Upper lobe of right lung (tissue), 1 donor: ENCODE measurements at places on chromosomes 4 and X. TPM values are rescaled to one million over a fixed set of nuclear protein-coding genes. Genes with fewer than 3 reads are reported as not detected.

Gene RBM46
- total RNA-seq, result not detected

Gene CXCL1
- 8.2 TPM for total RNA-seq

Gene POU4F2
- total RNA-seq, result not detected

Gene ARHGAP10
- 26.9 TPM for total RNA-seq

Gene ZCCHC13
- total RNA-seq, result not detected

Gene NDUFB11
- 57.4 TPM for total RNA-seq

Gene RPL34
- total RNA-seq, result 993 TPM

Gene CENPU
- total RNA-seq, result 1.7 TPM

Gene JAKMIP1
- 0.64 TPM for total RNA-seq

DNA sequence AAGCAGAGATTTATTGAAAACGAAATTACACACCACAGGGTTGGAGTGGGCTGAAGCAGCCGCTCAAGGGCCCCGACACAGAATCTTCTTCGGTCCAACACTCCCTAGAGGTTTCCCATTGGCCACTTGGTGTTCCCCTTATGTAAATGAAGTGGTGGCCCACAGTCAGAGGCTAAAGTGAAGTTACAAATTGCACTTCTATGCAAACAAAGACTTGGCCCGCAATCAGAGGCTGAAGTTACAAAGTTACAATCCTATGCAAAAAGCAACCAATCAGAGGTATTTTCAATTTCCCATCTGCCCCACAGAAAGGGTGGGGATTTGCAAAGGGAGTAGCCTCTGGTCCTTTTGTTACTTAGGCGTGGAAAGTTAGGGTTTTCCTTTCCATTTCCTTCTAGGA lies 35.7 kb upstream of the SLC25A43 start:
- H3K36me3 ChIP-seq, result no peaks in the 10 kb centered on the region
- DNase-seq, result no peak
- H3K4me1 ChIP-seq, result no peaks in the 10 kb centered on the region
- H3K4me3 ChIP-seq, result no peak overlapping the region
- H3K27ac ChIP-seq, result no peak overlapping the region
- H3K27me3 ChIP-seq, result no peaks in the 10 kb centered on the region

- H3K36me3 ChIP-seq, result no peaks in the 10 kb centered on the region
- H3K27me3 ChIP-seq, result no peaks in the 10 kb centered on the region
- DNase-seq, result no peak
- H3K4me1 ChIP-seq, result peaks cover 4% of the 10 kb centered on the region
- no peak overlapping the region for H3K4me3 ChIP-seq
- no peak overlapping the region for H3K27ac ChIP-seq
Measured at GRCh38 chr4:76747563-76747962, 150.4 kb downstream of the SOWAHB start.

- no peak for DNase-seq
- H3K4me3 ChIP-seq, result no peak overlapping the region
- no peaks in the 10 kb centered on the region for H3K36me3 ChIP-seq
- no peaks in the 10 kb centered on the region for H3K4me1 ChIP-seq
Measured at GRCh38 chr4:10205223-10205622, 88.6 kb upstream of the WDR1 start.

GRCh38 chr4:1474126-1475090 lies 68.2 kb upstream of the NKX1-1 start:
- no peaks in the 10 kb centered on the region for H3K36me3 ChIP-seq
- no peak overlapping the region for H3K27ac ChIP-seq
- H3K27me3 ChIP-seq, result peaks cover 30% of the 10 kb centered on the region
- peak; percentile 40 for DNase-seq

DNA sequence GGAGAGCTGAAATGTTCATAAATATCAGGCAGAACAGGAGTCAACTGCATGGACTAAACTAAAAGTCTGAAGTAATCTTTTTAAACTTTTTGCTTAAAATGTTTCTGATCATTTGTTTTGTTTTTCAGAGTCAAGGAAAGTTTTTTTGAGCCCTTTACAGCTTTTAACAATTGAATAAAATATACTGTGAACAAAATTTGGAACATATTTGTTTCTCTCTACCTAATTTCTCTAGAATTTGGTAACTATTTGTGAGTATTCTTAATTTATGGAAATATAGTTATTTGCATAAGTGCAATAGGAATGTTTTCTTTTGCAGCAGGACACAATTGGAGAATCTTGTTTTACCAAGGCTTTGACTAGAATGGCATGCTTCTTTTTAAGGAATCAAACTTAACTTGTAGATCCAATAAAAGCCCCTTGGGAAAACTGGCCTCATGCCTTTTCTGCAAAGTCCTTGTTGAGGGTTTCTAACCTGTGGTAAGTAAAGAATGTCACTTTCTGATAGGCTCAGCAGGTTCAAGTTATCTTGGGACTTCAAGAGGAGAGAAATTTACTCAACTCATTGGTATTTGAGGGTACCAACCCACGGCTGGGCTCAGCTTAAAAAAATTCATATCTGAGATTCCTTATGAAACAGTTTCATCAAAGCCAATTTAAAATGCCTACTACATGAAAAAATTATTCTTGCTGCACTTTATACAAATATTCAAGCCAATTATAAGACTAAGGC lies 91.5 kb downstream of the UPRT start:
- no peak overlapping the region for H3K27ac ChIP-seq
- H3K4me1 ChIP-seq, result no peaks in the 10 kb centered on the region
- no peak overlapping the region for H3K4me3 ChIP-seq
- no peaks in the 10 kb centered on the region for H3K27me3 ChIP-seq

GRCh38 chr4:2842687-2843262 lies 869 bp upstream of the ADD1 start:
- no peaks in the 10 kb centered on the region for H3K36me3 ChIP-seq
- H3K27ac ChIP-seq, result peak overlapping the region; percentile 97
- H3K4me1 ChIP-seq, result peaks cover 30% of the 10 kb centered on the region

GRCh38 chrX:31061091-31061490 lies 10.8 kb downstream of the FTHL17 start:
- H3K27ac ChIP-seq, result no peak overlapping the region
- H3K36me3 ChIP-seq, result no peaks in the 10 kb centered on the region
- no peaks in the 10 kb centered on the region for H3K27me3 ChIP-seq
- H3K4me1 ChIP-seq, result no peaks in the 10 kb centered on the region

DNA sequence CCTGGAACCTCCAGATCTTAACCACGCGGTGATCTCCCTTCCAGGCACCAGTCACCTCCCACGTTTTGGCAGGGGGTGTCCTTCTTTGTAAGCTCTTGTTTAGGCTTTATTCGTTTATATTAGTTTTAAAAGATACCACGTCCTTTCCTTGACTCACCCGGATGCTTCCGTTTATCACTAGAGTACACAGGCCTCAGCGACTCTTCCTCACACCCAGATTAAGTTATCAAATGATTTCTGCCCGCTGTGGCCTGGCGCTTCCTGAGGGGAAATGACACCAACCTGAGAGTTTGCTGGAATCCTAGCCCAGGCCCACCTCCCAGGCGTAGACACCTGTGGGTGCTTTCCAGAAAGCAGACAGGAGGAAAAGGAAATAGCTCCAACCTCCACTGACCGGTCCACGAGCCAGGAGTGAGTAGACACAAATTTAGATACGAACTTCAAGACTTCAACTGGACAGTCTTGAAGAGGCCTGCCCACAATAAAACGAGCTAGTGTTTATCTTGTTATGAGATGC lies 756 bp upstream of the ADAMTS3 start:
- H3K4me1 ChIP-seq, result peaks cover 6% of the 10 kb centered on the region
- peak overlapping the region; percentile 43 for H3K27ac ChIP-seq

GRCh38 chr4:161841759-161842158 lies 322.0 kb downstream of the FSTL5 start:
- DNase-seq, result no peak
- H3K27me3 ChIP-seq, result no peaks in the 10 kb centered on the region
- H3K27ac ChIP-seq, result no peak overlapping the region
- no peaks in the 10 kb centered on the region for H3K36me3 ChIP-seq
- no peaks in the 10 kb centered on the region for H3K4me1 ChIP-seq
- H3K4me3 ChIP-seq, result no peak overlapping the region

GRCh38 chr4:26081795-26082498 lies 167.9 kb downstream of the SMIM20 start:
- no peaks in the 10 kb centered on the region for H3K36me3 ChIP-seq
- no peak overlapping the region for H3K4me3 ChIP-seq
- no peaks in the 10 kb centered on the region for H3K27me3 ChIP-seq
- peaks cover 10% of the 10 kb centered on the region for H3K4me1 ChIP-seq

DNA sequence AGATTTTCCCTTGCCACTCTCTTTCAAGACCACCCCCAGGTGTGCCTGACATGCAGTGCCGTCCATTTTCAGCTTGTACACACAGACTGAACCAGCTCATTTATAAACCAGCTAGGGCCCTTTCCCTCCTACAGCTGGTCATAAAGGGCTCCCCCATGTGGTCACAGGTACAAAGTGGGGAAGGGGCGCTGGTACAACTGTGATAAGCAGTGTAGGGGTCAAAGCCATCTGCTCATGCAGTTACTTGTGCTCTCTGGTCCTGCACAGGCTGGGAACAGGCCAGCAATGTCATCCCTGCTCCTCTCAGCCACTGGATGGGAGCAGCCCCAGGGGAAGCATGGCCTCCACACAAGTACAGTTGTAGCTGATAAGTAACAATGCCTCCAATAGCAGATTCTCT lies 20.6 kb downstream of the GABRQ start:
- no peak for DNase-seq
- no peak overlapping the region for H3K4me3 ChIP-seq
- H3K27ac ChIP-seq, result no peak overlapping the region
- H3K36me3 ChIP-seq, result no peaks in the 10 kb centered on the region
- H3K27me3 ChIP-seq, result no peaks in the 10 kb centered on the region
- H3K4me1 ChIP-seq, result no peaks in the 10 kb centered on the region

DNA sequence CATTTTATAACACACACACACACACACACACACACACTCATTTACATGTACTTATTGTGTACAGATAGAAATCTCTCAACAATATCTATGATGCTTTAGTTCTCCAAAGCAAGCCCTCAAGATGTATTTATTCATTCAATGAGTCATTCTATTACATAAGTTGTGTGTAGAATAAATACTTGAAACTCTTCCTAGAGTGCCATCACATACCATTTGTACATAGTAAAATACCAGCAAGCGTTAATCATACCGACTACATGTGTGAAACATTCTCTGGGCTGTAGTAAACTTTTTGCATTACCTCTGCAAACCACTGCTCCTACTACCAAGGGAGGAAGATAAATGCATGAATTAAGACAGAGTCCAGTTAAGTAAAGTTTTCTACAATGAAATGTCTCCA lies 70.9 kb downstream of the EPHA5 start:
- H3K27me3 ChIP-seq, result no peaks in the 10 kb centered on the region
- no peak overlapping the region for H3K4me3 ChIP-seq
- DNase-seq, result no peak
- no peak overlapping the region for H3K27ac ChIP-seq
- no peaks in the 10 kb centered on the region for H3K36me3 ChIP-seq

DNA sequence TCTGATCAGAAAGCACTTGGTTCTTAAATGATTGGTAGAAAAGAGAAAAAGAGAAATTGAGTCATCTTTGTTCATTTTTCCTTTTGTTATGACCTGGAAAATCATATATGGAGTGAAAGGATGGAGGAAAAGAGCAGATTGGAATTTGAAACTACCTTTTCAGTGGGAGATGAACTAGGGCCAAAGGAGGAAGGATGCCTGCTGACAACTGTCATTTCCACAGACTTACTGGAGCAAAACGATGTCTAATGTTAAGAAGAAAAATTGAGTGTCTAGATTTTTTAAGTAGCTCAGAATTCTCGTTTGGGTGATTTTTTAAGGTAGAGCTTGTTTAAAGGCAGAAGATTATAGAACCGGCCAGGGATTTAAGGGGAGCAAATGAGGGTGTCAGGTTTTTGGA lies 144.6 kb upstream of the KCNIP4 start:
- H3K4me3 ChIP-seq, result no peak overlapping the region
- H3K27ac ChIP-seq, result no peak overlapping the region
- no peaks in the 10 kb centered on the region for H3K27me3 ChIP-seq
- H3K36me3 ChIP-seq, result no peaks in the 10 kb centered on the region
- H3K4me1 ChIP-seq, result no peaks in the 10 kb centered on the region

DNA sequence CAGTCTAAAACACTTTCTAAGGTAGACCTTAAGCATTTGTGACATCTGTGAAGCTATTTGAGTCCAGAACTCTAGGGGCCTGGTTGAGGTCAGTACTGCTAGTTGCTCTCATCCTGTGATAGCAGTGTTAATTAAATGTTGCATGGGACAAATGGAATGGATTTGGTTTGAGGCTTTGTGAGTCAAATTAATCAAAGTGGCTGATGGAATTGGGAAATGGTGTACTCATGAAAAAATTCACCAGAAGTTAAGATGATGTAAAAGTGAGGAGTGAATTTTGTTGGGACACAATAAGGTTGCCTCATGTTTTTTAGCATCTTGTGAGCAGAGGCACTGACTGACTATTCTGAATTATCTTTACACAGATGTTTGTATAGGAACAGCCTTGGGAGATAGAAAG lies 99.2 kb upstream of the ARSJ start:
- H3K27me3 ChIP-seq, result no peaks in the 10 kb centered on the region
- H3K4me3 ChIP-seq, result no peak overlapping the region
- H3K27ac ChIP-seq, result no peak overlapping the region
- H3K4me1 ChIP-seq, result no peaks in the 10 kb centered on the region
- DNase-seq, result no peak
- no peaks in the 10 kb centered on the region for H3K36me3 ChIP-seq

- no peaks in the 10 kb centered on the region for H3K27me3 ChIP-seq
- DNase-seq, result no peak
- H3K4me1 ChIP-seq, result no peaks in the 10 kb centered on the region
- no peak overlapping the region for H3K4me3 ChIP-seq
Measured at GRCh38 chr4:77014256-77014655, 61.5 kb downstream of the CCNI start.

- no peak for DNase-seq
- no peaks in the 10 kb centered on the region for H3K36me3 ChIP-seq
- peak overlapping the region; percentile 80 for H3K4me3 ChIP-seq
- peak overlapping the region; percentile 90 for H3K27ac ChIP-seq
Measured at GRCh38 chr4:173169178-173169427, 492 bp downstream of the GALNT7 start.

DNA sequence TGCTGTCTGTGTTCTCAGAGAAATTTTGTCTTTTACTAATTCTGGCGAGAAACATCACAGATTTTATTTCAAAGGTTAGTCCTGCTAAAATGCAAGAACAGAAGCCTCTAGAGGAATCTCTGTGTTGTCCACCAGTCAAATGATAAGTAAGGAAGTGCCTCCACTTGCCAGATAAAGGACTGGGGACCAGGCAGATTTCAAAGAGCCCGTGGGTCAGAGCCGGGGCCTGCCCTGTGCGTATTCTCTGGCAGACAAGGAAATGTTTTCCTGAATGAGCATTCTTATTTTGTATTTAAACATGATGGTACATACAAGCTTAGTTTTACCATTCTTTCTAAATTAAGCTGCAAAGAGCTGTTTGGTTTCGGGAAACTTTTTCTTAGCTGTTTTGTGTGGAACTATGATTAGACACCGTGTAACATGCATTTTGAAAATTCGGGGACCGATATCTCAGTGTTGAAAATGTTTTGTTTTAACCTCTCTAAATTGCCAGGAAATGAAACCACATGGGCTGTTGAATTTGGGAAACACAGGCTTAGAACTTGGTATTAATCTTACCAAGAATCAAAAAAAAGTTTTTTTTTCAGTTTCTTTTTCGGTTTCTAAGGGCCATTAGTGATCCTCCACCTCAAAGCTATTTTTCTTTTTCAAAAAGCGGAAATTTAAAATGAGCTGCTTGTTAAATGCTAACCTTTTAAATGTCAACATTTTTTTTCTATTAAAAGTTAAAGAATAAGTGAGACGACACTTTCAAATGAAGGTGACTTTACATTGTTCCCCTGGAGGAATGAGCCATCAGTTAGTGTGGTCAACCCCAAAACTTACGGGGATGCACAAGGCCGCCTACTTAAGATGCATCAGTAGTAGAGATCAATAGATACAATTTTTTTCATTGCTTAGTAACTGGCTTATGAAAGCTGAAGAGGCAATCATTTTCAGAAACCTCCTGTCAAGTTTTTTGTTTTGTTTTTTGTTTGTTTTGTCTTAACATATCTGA lies 89.6 kb upstream of the MTM1 start:
- no peaks in the 10 kb centered on the region for H3K27me3 ChIP-seq
- DNase-seq, result no peak
- no peak overlapping the region for H3K27ac ChIP-seq
- H3K4me3 ChIP-seq, result no peak overlapping the region
